Naive B cell (primary cell): ENCODE measurements at places on chromosomes 6 and 20.

DNA sequence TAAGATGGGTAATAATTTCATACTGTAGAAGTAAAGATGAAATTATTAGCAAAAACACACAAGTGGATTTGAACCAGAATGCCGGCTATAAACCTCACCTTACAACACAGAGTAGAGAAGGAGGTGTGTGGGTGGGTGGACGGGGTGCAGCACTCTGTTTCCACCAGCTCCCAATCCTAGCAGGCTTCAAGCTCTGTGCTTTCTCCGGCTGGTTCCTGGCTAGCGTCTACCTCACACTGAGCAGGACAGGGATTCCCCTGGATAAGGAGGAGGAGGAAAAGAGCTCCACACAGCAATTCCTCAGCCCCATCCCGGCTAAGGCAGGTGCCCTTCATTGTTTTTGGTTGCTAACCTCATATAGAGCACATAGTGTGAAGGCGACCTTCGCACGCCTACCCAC, 453.3 kb downstream of the C6orf118 start:
- DNase-seq = no peak

GRCh38 chr6:150169609-150170008, 26.8 kb downstream of the PPP1R14C start:
- DNase-seq = no peak

GRCh38 chr6:25732468-25733198, 21.9 kb upstream of the SLC17A4 start:
- DNase-seq = no peak

DNA sequence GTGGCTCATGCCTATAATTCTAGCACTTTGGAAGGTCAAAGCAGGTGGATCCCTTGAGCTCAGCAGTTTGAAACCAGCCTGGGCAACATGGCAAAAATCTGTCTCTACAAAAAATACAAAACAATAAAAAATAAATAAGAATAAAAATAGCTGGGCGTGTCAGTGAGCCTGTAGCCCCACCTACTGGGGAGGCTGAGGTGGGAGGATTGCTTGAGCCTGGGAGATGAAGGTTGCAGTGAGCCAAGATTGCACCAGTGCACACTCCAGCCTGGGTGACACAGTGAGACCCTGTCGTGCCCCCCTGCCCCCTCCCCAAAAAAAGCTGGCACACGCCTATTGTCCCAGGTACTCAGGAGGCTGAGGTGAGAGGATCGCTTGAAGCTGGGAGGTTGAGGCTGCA, 35.1 kb upstream of the SRPK1 start:
- no peak for DNase-seq

DNA sequence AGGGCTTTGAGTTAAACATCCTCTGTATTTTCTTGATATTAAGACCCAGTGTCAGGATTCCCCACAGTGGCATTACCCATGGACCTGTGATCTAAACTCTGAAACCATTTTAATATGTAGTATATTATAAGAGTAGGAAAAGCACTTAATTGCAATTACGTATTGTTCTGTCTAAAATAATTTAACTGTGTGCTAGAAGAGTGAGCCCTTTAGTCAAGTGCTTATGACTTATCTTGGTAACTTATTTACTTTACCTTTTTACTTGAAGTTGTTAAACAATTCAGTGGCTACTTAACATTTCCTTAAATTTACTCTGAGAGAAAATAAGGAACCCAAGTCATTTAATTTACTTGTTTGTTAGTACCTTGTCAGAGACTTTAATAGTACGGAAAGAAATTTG, 173.6 kb downstream of the CDKAL1 start:
- no peak for DNase-seq

DNA sequence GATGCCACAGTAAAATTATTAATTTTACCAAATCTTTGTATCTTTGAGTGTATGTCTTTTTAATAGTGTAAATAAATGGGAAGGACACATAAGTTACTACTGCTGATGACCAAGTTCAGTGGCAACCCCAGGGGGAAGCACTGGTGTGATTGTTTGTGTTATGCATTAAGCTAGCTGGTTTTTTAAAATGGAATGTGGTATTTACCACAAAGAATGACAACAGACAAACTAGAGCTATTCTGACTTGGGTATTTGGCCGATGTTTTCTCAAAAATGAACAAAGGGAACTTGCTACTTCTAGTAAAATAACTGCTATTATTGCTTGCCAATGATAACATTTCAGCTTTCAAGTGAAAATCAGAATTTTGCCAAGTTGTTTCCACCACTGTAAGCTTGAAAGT, 2.9 kb downstream of the FNDC1 start:
- no peak for DNase-seq

DNA sequence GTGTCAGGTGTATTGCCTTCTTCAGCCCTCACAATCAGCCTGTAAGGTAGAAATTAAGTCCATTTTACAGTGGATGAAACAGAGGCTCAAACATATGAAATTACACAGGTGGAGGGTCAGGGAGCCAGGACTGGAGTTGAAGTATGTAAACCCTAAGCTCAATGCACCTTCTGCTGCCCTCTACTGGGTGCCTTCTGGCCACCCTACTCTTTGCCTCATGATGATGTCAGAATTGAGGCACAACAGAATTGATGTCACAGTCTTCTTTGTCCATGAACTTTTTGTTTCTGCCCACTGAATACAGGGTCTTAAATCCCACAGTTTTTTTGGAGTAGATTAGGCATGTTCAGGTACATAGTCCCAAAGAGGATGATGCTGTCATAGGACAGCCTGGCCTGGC, 400.8 kb upstream of the CHD6 start:
- DNase-seq = no peak

GRCh38 chr20:48844996-48845395, 17.2 kb upstream of the PREX1 start:
- no peak for DNase-seq

DNA sequence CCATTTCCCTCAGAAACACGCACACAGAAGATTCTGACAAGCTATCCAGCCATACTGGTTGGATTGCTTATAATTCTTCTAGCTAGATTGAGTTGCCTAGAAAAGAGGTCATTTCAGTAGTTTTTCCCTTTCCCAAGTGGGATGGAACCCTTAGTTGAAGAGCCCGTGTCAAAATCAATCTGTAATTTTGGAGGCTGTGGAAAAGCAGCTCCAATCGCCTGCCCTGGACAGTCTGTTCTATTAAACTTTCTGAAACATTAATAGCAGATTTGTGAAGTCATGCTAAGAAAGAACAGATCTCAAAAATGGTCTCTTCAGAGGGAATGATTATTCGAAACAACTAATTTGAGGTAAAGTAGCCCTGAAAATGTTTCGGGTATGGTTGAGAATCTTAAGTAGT, 29.3 kb downstream of the TMEM200A start:
- no peak for DNase-seq

- DNase-seq = peak; percentile 75
Observed at GRCh38 chr20:47468290-47469050, 33.2 kb upstream of the NCOA3 start.

GRCh38 chr20:3786665-3787323, at the start of gene CENPB:
CENPB (minus strand) TSS chr20:3786740; CDS start chr20:3786483, 257 bp downstream.
- DNase-seq = peak; percentile 94

GRCh38 chr6:8182902-8183665, 80.7 kb upstream of the EEF1E1 start:
- DNase-seq = no peak

GRCh38 chr20:3432844-3433243, 25.4 kb upstream of the DNAAF9 start:
- DNase-seq = no peak

- DNase-seq = no peak
Observed at GRCh38 chr6:55980627-55981211, 105.3 kb upstream of the BMP5 start.

DNA sequence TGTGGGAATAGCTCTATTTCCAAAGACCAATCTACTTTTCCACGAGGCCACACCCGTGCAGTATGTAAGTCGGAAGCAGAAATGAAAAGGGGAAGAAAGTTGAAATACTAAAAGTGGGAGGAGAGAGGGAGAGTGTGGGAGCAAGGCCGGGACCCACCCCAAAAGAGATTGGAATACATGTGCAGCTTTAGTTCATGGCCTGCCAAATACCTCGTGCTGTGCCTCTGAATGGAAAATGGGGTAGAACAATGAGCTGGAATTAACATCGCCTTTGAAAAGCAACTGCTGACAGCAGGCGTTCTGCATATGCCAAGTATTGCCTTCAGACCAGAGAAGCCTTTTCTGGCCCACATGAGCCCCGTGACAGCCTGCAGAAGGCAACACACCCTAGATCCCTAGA, 155.6 kb downstream of the CD83 start:
- no peak for DNase-seq

- DNase-seq = no peak
Observed at GRCh38 chr20:8788275-8788674, 280.6 kb upstream of the PLCB4 start.

DNA sequence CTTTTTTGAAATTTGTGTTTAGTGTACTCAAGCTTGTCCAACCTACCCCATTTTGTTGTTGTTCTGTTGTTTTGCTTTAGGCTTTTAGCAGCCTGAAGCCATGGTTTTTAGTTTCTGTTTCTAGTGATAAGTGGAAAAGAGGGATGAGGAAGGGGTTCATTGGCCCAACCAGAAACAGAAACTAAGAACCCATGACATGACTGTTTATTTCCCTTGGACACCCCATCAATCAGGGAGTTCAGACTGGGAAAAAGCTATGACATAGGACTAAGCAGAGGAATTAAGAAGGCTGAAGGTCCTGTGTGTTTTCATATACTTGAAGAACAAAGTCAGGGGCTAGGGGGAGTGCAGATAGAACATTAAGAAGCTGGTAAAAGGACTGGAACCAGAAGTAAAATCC, 194.5 kb upstream of the THEMIS start:
- no peak for DNase-seq

GRCh38 chr6:38064431-38064830, 244.9 kb downstream of the ZFAND3 start:
- DNase-seq = no peak

- no peak for DNase-seq
Observed at GRCh38 chr6:95248499-95248898, 328.8 kb upstream of the MANEA start.

DNA sequence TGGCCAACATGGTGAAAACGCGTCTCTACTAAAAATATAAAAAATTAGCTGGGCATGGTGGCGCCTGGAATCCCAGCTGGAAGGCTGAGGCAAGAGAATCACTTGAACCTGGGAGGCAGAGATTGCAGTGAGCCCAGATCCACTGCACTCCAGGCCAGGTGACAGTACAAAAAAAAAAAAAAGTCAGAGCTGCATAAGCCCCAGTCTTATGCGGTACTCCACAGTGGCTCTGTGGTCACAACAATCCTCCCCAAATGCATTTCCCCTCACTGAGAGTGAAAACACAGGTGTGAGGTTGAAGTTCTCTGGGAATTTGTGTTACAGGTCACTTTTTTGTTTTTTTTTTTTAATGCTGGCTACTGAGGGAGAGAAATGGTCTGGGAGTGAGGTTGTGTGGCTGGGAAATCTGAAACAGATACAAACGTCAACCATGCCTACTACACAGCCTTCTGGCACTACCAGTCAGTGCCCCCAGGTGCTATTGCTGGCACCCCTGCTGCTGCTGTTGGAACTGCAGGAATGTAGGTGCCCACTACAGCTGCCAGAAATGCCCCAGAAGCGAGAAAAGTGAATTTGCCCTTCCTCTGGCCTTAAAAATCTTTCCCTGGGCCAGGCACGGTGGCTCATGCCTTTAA, 5.7 kb downstream of the MRPS26 start:
- DNase-seq = no peak

DNA sequence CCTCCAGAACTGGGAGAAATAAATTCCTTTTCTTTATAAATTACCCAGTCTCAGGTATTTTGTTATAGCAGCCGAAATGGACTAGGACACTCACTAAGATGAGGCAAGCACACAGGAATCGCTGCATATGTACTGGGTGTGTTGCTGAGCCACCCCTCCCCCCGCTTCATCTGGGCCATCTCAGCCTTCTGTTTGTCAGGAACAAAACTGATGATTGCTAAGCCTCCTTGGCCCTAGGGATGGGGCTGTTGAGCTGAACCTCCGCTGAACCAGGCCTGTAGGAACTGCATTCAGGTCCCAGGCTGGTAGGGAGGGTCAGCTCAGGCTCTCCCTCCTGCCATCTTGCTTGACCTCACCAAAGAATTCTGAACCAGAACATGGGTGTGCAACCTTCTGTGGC, 108.6 kb downstream of the MAP3K7 start:
- DNase-seq = no peak

DNA sequence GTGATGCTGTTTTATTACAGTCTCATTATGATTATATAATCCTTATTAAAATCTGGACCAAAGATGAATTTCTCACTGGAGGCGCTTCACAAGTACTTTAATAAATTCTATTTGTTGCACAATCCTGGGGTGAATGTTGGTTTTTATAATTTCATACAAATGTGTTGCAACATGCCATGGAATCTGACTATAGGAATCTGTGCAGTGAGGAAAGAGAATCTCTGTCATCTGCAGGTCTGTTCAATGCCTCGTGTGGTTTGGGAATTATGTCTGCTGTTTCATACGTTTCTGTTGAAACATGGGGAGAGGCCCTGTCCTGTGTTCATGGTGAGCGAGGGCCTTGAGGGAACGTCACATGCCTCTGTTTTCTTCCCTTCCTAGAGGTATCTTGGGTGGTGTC, 277.3 kb downstream of the CDH4 start:
- no peak for DNase-seq

DNA sequence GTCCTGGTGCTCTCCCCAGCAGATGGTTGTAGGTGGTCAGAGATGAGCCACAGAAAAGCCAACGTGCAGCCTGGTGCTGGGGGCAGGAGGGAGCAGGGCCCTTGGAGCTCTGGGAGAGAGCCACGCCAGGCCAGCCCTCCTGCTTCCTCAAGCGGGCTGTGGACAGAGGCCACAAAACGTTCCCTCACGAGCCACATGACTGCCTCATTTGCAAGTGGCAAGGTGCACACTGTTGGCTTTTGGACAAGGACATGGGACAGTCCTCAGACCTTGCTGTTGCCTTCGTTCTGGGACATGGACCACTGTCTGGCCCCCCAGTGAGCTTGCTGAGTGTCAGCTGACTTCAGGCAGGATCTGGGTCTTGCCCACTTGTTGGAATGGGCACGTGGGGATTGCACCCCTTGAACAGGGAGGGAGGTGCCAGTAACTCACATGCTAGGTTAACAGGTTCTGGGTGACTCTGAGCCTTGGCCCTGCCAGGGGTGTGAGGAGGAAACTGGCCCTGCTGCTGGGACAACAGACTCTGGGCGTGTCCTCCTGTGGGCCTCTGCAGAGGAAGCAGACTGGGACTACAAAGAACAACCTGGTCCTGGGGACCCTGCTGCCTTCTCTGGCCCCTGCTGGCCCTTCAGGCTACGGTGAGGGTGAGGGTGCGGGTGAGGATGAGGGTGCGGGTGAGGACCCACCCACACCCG, 2.6 kb downstream of the SLCO4A1 start:
- DNase-seq = no peak

GRCh38 chr6:53251033-53251672, 97.6 kb downstream of the ELOVL5 start:
- no peak for DNase-seq

GRCh38 chr20:54132612-54133433, 41.0 kb downstream of the CYP24A1 start:
- DNase-seq = no peak

GRCh38 chr6:141968632-141969031, 164.1 kb upstream of the GJE1 start:
- DNase-seq = no peak
